ENCODE measurements at places on chromosomes 1 and 21.

DNA sequence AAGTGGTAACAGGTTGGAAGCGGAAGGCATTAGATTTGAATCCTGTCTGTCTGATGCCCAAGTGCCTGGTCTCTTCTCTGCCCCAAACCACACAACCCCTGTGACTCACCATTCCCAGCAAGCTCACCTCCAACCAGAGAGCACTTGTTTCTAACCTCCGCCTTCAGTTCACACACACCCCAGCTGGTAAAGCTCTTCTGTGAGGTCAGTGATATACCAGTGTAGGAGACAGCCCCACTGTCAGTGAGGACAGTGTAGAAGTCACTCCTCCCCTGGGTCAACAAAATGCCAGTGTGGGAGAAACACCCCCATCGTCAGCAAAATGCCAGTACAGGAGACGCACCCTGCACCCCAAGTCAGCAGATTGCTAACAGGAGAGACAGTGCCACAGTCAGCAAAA is 2.6 kb downstream of the RIMS3 start:
- no peak for DNase-seq

DNA sequence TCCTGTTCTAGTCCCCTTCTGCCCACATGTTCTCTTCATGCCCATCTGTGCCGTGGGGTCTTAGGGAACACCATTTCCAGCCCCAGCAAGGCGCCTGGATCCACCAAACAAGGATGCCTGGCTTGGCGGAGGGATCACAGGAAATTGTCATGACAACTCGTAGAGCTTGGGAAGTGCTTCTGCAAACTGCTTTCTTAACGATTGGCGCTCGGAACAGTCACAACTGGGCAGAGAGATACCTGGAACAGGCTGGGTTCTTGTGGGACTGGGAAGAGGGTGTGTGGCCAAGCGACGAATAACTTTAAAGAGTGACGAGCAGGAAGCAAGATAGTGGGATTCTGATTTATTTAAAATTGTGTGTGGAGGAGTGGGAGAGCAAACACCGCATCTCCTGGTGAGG is 329.8 kb downstream of the RPS6KC1 start:
- DNase-seq = no peak

GRCh38 chr1:58211869-58212268 is 334.7 kb downstream of the OMA1 start:
- DNase-seq = no peak

DNA sequence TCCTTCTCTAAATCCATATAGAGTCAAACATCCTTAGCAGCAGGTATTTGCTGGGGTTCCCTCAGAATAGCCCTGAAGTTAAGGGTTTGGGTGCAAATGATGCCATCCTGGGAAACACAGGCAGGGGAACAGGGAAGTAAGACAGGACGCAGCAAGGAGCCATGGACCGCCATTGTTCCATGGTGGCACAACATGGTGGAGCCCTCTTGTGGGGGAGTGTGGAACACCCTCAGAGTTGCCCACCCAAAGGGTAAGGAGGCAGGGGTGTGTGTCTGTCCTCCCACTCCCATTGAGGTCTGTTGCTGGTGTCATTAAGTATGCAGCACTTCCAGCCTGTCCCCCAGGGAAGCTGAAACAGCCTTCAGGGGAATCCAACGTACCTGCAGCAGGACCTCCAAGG is 20.4 kb upstream of the RCAN1 start:
- DNase-seq = no peak

- DNase-seq = no peak
Observed at GRCh38 chr1:25037174-25038074, 107.3 kb upstream of the RUNX3 start.

- DNase-seq = no peak
Observed at GRCh38 chr1:10490286-10490970, 15.7 kb downstream of the PEX14 start.

- DNase-seq = no peak
Observed at GRCh38 chr1:216303690-216304089, 119.6 kb downstream of the USH2A start.

DNA sequence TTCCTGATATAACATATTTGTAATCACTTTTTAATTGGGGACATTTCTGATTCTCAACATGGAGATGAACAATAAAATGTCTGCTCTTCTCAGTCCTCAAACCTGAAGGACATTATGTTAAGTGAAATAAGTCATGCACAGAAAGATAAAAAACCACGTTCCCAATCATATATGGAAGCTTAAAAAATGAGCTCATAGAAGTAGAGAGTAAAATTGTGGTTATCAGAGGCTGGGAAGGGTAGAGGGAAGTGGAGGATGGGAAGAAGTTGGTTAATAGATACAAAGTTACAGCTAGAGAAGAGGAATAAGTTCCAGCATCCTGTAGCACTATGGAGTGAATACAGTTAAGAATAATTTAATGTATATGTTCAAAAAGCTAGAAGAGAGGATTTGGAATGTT is 1.5 kb upstream of the CD48 start:
- no peak for DNase-seq

DNA sequence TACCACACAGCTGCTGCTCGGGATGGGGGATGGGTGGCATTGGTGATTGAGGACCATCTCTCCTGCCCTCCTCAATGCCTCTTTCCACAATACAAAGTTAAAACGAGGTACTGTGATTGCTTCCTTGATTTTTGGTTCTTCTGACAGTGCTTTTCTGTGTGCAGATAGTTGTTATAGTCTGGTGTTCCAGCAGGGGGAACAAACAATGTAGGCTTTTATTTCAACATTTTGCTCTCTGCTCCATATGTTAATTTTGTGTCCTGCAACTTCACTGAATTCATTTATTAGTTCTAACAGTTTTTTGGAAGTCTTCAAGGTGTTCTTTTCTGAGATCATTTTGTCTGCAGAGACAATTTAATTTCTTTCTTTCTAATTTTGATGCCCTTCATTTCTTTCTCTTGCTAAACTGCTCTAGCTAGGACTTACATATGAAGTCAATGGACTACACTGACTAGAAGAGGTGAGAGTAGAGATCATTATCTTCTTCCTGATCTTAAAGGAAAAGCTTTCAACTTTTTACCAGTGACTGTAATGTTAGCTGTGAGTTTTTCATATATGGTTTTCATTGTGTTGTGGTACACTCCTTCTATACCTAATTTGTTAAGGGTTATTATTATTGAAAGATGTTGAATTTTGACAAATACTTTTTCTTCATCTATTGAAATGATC is 45.4 kb downstream of the TNFSF18 start:
- DNase-seq = no peak

DNA sequence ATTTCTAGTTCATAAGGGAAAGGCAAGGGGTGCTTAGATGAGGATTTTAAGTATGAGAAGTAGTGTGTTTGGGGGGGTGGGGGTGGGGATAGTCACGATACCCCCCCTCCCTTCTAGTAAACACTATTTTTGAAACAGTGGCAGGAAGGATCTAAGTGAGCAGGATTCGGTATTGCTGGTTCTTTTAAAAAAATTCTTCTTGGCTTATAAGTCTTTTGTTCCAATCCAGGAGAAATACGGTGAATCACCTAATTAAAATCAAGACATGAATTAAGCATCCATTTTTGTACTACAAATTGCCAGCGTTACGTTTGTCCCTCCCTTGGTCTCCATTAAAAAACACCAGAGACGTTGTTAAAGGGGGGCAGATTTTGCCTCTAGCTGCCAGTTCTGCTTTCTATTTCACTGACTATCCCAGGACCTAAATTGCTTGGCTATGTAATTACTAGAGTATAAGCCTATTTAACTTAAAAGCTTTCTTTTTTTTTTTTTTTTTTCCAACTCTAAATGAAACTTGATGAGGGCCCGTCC is 911 bp downstream of the LMO4 start:
- DNase-seq = no peak

DNA sequence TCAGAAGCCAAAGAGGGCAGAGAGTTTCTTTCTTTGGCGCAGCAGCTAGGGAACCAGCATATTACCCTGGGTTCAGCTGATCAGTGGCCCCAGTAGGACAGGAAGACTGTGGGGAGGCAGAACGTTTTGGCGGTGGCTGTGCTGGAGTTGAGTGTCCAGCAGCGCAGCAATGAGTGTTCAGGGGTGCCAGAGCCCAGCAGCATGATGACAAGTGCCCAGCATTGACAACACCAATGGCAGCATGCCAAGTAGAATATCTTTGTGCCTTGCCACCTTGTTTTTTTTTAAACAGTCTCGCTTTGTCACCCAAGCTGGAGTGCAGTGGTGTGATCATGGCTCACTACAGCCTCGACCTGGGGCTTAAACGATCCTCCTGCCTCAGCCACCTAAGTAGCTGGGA is 106.7 kb upstream of the CDC42BPA start:
- no peak for DNase-seq

DNA sequence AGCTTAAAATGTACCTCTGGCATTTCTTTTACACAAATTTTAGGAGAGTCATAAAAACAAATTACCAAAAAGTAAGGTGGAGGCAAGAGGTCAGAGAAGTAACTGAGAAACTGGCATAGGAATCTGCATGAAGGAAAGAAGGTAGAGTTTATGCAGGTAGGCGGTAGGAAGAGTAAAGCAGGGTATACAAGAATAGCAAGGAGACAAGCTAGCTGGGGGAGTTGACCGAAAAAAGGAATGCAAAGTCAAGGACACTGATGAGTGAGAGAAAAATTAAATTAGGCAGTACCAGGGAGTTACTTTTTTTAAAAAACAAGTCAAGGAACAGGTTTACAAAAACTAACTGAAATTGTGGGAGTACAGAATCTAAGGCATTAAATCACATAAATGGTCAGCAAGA is 56.0 kb downstream of the FOXJ3 start:
- DNase-seq = no peak

DNA sequence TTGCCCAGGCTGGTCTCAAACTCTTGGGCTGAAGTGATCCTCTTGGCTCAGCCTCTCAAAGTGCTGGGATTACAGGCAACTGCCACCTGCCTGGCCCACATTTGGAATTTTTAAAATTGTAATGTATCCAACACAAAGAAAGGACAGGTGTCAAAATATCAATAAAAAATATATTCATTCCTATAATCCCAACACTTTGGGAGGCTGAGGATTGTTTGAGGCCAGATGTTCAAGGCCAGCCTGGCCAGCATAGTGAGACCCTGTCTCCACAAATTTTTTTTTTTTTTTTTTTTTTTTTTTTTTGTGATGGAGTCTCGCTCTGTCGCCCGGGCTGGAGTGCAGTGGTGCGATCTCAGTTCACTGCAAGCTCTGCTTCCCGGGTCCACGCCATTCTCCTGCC is 10.0 kb downstream of the HES2 start:
- no peak for DNase-seq

DNA sequence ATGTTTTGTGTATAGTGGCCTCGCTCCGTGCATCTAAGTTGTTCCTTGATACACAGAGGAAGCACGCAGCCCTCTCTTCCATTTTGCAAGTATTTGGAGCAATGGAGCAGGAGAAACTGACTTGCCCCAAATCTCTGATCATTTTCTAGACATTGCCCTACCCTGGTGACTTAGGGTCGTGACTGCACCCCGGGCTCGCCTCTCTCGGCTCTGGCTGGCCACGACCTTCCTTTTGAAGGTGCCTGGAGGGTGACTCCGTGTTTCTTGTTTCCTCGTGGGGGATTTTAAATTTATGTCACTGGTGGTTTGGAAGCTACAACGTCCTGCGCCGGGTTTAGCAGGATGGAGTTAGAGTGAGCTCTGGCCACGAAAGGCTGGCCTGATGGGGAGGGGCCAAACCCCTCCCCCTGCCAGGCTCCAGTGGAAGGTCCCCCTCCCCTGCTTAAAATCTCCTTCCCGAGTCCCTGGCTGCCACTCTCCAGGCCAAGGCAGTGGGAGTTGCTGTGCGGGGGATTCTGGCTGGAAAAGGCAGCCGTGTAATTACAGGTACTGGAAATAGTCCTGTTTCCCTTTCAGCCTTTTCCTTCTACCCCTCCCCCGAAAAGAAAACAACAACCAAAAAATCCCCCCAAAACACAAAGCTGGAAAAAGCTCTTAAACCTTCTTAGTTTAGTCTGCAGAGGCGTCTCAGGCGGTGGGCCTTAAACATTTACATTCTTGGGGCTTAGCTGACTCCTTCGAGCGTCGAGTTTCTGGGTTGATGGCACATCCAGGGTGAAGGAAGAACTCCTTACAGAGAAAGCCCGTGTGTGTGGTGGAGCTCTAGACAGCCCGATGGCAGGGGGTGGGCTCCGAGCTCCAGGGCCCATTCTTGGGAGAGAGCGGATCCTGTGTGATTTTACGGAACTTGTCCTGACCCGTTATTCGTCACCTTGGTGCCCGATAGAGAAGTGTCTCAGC is 28.1 kb downstream of the SPSB1 start:
- DNase-seq = no peak

- DNase-seq = peak; percentile 36
Observed at GRCh38 chr1:15432324-15432723, 5.9 kb upstream of the CTRC start.

DNA sequence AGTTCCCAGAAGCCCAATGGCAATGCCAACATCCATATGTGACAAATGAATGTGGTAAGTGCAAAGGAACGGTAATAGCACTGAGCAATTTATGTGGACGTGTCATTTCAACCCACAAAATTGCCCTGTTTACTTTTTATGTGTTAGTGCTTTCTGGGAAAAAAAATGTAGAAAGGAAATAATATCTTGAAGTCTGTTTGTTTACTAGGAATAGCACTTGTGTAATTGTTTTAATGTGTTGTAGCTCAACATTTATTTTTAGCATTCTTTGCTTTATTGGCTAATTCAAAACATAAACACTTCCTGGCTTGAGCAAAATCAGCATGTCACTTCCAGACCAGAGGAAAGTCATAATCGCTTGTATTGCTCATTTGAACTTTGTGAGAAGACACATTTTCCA is 224.8 kb upstream of the KCNK2 start:
- no peak for DNase-seq

- peak; percentile 39 for DNase-seq
Observed at GRCh38 chr1:169486281-169487051, 722 bp upstream of the SLC19A2 start.

DNA sequence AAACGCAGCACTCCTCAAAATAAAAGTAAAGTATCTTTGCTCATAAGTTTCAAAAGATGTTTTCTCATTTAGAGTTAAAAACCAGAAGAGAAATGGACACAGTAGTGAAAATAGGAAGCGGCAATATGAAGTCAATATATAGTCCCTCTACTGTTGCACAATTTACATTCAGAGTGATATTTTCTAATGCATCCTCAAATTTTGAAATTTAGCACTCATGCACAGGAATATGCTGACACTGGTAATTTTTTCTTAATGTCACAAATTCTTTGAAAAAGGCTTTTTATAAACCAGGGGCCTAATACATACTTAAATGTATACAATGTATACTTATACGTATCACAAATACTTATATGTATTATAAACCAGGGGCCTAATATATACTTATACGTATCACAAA is 19.5 kb downstream of the ST7L start:
- DNase-seq = no peak

DNA sequence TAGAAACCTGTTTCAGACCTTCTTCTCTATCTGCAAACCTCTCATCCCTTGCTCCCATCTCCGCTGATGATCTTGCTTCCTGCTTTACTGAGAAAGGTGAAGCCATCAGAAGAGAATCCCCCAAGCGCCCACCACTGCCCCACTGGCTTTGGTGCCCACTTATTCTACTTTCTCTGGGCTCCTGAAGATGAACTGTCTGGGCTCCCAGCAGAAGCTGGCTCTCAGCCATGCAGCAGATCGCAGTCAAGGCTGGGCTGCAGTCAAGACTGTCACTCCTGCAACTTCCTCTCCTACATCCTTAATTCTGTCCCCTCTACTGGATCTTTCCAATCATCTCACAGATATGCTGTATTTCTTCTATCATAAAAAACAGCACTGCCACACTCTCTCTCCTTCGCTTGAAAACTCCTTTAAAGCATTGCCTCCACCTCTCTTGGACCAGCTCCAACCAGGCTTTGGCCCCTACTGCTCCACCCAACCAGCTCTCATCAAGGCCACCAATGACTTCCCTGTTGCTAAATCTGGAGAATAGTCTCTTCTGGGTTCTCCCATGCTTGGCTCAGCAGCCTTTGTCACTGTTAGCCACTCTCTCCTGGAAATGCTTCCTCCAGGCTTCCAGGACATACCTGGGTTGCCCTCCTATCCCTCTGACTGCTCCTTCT is 25.8 kb downstream of the TRIM62 start:
- no peak for DNase-seq
